Astrocyte of the spinal cord (primary cell): ENCODE measurements at places on chromosomes 16 and 17.

GRCh38 chr17:75720656-75721462, at the start of gene ITGB4:
ITGB4 (plus strand) TSS chr17:75721459; CDS start chr17:75724704, 3,245 bp downstream.
- DNase-seq: no peak

DNA sequence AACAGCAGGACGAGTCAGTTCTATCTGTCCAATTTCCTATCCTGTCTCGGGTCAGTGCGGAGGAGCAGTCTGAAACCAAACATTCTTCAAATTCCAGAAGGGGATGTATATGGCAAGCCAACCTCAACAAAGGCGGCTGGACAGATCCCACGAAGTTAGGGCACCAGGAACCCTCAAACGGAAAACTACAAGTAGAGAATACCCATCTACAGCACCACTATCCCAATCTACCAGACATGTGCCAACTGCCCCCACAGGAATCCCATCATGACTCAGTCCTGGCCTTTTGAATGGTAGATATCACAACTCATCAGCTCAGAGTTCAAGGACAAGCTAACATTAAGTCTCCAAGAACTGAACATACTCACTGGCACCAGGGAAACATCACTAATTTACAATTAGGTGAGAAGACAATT, 2.3 kb downstream of the NAT9 start:
- DNase-seq: peak; percentile 45

DNA sequence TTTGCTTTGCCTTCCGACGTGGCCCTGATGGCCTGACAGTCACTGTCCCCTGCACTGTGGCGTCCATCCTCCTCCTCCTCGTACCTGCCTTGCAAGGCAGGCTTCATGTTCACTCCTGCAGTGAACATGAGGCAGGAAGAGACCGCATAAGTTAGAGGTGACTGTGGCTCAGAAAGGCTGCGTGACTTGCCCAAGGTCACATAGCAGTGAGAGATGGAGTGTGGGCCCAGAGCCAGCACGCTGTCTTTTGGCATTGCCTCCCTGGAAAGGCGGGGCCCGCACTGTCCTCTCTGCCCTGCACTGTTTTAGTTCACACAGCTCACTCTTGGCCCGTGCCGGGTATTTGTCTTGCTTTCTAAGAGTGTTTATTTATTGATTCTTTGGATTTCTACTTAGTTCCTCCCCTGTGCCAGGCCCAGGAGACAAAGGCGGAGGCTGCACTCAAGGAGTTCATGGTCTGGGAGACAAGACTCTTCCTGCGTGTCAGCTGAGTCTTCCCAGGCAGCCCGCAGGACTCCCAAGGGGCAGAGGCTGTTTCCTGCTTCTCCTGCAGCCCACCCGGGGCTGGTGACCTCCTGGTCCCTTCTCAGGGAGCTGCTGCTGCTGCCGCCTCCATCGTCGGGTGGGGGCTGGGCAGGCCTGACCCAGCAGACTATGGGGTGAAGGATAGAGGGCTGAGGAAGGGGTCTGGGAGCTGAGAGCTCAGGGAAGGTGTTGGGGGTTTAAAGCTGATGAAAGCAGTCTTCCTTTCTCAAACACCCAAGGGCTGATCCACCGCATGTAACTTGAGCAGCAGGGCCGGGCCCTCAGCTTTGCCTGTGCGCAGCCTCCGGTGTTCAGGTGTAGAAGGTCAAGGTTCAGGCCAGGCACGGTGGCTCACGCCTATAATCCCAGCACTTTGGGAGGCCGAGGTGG, 12.7 kb downstream of the CYGB start:
- DNase-seq: no peak

GRCh38 chr17:44287651-44288050, 19.7 kb upstream of the SLC4A1 start:
- DNase-seq: no peak

- no peak for DNase-seq
Observed at GRCh38 chr16:66562986-66563385, 3.3 kb upstream of the CMTM1 start.

DNA sequence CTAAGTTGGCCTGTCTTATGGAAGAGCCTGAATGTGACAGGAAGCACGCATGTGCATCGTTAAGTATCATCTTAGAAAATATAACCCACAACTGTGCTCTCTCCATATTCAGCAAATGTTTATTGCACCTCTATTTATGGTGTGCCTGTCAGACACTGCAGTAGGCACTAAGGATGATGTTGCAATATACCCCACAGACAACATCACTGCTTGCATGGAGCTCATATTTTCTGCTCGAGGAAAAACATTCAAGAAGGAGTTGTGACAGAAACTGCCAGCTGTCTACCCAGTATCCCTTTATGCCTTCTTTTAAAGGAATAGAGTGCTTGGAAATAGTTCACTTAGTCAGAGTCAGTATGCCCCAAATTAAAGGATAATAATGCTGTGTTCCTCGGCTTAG, 132.3 kb upstream of the RBFOX1 start:
- DNase-seq: no peak
